ENCODE measurements at places on chromosomes 2 and 18. TPM values are rescaled to one million over a fixed set of nuclear protein-coding genes. Genes with fewer than 3 reads are reported as not detected.

MATN3 gene
- 19.2 TPM for total RNA-seq

KRTCAP3 gene
- total RNA-seq, result 2.1 TPM

DNA sequence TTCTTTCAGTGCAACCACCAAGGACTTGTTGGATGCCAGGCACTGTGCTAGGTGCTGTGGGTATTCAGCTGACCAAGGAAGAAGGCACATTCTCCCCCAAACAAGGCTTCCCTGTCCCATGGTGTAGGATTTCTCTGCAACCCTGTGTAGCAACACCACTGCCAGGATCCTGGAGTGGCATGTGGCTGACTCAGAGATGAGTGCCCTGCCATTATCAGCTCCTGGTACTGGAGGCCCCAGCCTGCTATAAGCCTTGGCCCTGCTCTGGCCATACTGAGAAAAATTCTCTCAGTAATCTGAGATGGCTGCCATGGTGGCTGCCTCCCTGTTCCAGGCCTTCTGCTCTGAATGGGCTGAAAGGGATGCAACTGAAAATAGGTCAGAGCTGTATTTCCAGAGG, 4.3 kb downstream of the SMYD5 start:
- no peak overlapping the region for H3K4me3 ChIP-seq
- peaks cover 24% of the 10 kb centered on the region for H3K4me1 ChIP-seq
- H3K36me3 ChIP-seq, result peaks cover 31% of the 10 kb centered on the region
- no peaks in the 10 kb centered on the region for H3K27me3 ChIP-seq
- no peak for DNase-seq
- H3K27ac ChIP-seq, result no peak overlapping the region

DNA sequence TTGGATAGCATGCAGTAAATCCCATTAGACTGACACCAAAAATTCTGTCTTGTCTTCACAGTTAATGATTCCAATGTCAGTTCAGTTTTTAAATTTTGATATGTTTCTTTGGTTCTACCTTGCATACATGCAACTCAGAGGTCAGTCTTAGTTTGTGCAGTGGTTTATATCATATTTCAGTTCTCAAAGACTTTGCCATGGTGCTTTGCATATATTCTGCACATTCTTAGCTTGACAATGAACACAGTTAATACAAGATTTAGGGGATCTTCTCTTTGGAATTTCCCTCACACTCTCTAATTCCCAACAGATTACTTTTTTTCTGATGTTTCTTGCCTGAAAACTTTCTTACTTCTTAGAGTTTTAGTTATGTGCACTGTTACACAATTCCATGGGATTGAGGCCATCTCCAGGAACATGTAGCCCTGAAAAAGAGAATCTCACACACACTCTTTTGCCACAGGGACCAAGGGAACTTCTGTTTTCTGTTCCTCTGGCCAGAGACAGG, 17.3 kb downstream of the NOL4 start:
- H3K36me3 ChIP-seq, result no peaks in the 10 kb centered on the region
- no peaks in the 10 kb centered on the region for H3K4me1 ChIP-seq
- no peak for DNase-seq
- H3K27ac ChIP-seq, result no peak overlapping the region
- H3K4me3 ChIP-seq, result no peak overlapping the region

DNA sequence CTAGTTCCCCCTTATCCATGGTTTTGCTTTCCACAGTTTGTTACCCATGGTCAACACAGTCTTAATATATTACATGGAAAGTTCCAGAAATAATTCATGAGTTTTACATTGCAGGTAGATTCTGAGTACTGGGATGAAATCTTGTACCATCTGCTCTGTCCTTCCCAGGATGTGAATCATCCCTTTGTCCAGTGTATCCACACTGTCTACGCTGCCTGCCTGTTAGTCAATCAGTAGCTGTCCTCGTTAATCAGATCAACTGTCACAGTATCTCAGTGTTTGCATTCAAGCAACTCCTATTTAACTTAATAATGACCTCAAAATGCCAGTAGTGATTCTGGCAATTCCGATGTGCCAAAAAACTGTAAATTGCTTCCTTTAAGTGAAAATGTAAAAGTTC, 76.3 kb downstream of the DYNC1I2 start:
- no peak overlapping the region for H3K4me3 ChIP-seq
- peak overlapping the region; percentile 30 for H3K27ac ChIP-seq
- DNase-seq, result peak; percentile 54
- H3K4me1 ChIP-seq, result peaks cover 31% of the 10 kb centered on the region
- H3K27me3 ChIP-seq, result no peaks in the 10 kb centered on the region
- H3K36me3 ChIP-seq, result no peaks in the 10 kb centered on the region

- no peak for DNase-seq
- H3K4me3 ChIP-seq, result no peak overlapping the region
- no peak overlapping the region for H3K27ac ChIP-seq
- no peaks in the 10 kb centered on the region for H3K36me3 ChIP-seq
- no peaks in the 10 kb centered on the region for H3K27me3 ChIP-seq
Observed at GRCh38 chr2:20091305-20091991, 40.0 kb upstream of the LAPTM4A start.

- H3K36me3 ChIP-seq, result no peaks in the 10 kb centered on the region
- H3K27me3 ChIP-seq, result no peaks in the 10 kb centered on the region
- no peak for DNase-seq
- H3K4me3 ChIP-seq, result no peak overlapping the region
Observed at GRCh38 chr18:45998244-45998643, 31.1 kb upstream of the EPG5 start.

DNA sequence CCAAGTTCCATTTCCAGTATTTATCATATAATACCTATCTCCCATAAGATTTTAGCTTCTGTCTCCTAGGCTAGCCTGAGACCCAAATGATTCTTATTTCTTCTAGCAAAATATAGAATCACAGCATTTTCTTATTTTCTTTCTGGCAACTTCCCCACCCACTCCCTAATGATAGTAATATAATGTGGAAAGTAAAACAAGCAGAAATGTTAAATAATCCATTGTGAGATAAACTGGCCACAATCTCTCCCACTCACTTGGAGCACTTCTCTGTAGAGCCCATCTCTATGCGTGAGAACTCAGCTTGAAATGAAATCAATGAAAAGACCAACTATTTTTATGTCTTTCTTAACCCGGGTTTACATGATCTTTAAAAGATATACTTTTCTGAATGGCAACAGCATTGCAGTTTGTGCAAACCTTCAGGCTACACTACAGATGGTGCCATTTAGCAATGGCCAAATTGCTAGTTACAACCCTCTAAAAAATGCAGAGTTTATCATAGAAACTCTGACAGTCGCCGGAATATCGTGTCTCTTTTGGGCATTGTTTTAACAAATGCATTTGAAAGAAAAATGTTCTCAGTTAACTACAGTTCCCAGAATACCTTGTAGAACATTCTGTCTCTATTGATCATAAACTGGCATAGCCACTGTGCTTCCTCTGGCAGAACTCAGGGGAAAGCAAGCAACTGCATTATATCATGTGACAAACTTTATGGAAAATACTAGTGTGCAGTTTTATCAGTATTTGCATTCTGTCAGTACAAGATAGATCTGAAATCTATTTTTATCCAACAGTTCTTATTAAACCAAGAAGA, 1407.4 kb upstream of the ZEB2 start:
- no peak for DNase-seq
- no peaks in the 10 kb centered on the region for H3K4me1 ChIP-seq
- no peak overlapping the region for H3K27ac ChIP-seq
- no peak overlapping the region for H3K4me3 ChIP-seq
- H3K36me3 ChIP-seq, result no peaks in the 10 kb centered on the region

- no peaks in the 10 kb centered on the region for H3K27me3 ChIP-seq
- H3K4me3 ChIP-seq, result no peak overlapping the region
- DNase-seq, result no peak
- H3K36me3 ChIP-seq, result no peaks in the 10 kb centered on the region
- 0 out of 2 replicates have a peak, but pooled peaks cover 5% of the 10 kb centered on the region for H3K4me1 ChIP-seq
Observed at GRCh38 chr2:204027091-204027490, 90.5 kb downstream of the ICOS start.

DNA sequence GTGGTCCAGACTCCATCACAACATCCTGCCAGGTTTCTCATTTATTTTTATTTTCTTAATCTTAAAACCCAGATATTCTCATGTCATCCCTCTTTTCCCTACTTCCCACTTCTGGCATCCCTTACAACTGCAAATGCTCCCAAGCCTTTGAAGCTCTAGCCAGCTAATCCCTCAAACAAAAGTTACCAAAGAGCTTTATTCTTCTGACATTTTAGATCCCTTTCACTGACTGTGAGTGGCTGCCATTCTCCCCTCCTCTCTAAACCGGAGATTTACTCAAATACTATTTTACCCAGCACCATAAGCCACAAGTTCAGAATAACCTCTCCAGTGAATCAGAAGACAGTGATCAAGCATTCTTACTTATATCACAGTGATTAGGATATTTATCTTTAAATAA, 569.0 kb upstream of the SYT4 start:
- H3K36me3 ChIP-seq, result no peaks in the 10 kb centered on the region
- no peak for DNase-seq

GRCh38 chr2:33086400-33087015, 139.8 kb downstream of the LTBP1 start:
- H3K4me1 ChIP-seq, result no peaks in the 10 kb centered on the region
- peaks cover 18% of the 10 kb centered on the region for H3K27me3 ChIP-seq
- DNase-seq, result no peak
- no peaks in the 10 kb centered on the region for H3K36me3 ChIP-seq
- no peak overlapping the region for H3K27ac ChIP-seq

DNA sequence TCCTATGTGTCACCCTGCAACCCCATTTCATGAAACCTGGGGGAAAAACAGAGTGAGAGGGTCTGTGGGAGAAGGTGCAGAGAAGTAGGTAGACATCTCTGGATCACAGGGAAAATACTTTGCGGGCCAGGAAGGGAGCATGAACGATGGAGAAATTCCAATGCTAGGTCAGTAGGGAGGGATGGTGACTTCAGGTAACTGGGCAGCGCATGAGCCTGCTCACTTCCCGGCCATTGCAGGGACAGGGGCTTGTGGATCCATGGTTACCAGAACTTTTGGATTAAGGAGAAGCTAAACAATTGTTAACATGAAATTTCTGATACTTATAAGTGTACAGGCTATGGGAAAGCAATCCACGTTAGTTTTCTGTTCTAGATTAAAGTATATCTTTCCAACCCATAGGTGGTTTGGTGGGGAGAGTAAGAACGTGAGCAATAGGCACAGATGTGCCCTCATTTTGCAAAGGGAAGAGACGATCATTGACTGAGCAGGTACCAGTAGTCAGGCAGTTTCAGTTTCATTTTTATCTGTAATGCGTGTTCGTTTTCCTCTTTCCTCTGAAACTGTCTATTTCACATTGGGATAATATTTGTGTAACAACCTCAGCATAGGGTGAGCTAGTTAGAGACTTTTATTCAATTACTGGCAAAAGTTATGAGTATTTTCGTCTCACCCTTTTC, 65.0 kb downstream of the NYAP2 start:
- no peaks in the 10 kb centered on the region for H3K4me1 ChIP-seq
- no peaks in the 10 kb centered on the region for H3K27me3 ChIP-seq
- peak overlapping the region; percentile 35 for H3K4me3 ChIP-seq
- no peaks in the 10 kb centered on the region for H3K36me3 ChIP-seq

DNA sequence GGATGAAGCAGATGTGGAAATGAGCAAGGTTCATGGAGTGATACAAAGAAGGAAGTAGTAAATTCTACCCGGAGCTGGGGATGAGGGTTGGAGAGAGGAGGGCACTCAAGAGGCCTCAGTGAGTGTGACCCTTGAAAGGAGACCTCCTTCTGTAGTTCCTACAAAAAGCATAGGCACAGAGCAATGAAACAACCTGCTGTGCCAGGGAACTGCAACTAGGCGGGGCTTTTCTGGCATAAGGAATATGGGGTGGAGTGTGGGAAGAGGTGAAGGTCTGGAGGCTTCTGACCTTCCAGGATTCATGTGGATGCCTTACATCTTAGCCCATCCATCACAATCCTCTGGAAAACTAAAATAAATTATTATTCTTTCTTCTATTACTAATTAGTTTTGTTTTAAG, 25.5 kb upstream of the PGAP1 start:
- DNase-seq, result no peak
- no peaks in the 10 kb centered on the region for H3K36me3 ChIP-seq
- no peaks in the 10 kb centered on the region for H3K27me3 ChIP-seq
- H3K27ac ChIP-seq, result no peak overlapping the region
- no peaks in the 10 kb centered on the region for H3K4me1 ChIP-seq
- no peak overlapping the region for H3K4me3 ChIP-seq

DNA sequence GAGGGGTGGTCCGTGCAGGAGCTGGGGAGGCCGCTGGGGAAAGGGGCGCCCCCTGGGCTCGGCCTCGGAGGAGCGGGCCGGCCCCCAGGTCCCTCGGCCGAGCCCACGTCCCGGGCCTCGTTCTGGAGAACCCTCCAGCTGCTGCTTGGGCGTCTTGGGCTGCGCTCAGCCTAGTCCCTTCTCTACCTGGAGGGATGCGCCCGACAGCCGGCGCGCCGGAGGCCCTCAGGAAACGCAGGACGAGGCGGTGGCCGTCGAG, 293 bp upstream of the D2HGDH start:
- H3K36me3 ChIP-seq, result no peaks in the 10 kb centered on the region
- peaks cover 28% of the 10 kb centered on the region for H3K4me1 ChIP-seq
- peak overlapping the region; percentile 59 for H3K4me3 ChIP-seq

Measured in HepG2 (cell line).